ENCODE measurements at places on chromosomes 6 and 20. TPM values are rescaled to one million over a fixed set of nuclear protein-coding genes. Genes with fewer than 3 reads are reported as not detected.
A peak's percentile ranks its signal among the peaks of the same experiment; 100 is the strongest.

- DNase-seq = no peak
Measured at GRCh38 chr6:87875781-87876180, 171.9 kb upstream of the SPACA1 start.

GRCh38 chr6:158677906-158678578 is 28.2 kb downstream of the SYTL3 start:
- DNase-seq = no peak

GRCh38 chr20:50208085-50208491 is 17.5 kb downstream of the CEBPB start:
- no peak for DNase-seq

- DNase-seq = no peak
Measured at GRCh38 chr6:51487937-51488336, 599.5 kb downstream of the PKHD1 start.

Gene RBPJL
- not detected for total RNA-seq

- DNase-seq = no peak
Measured at GRCh38 chr6:109344226-109344625, 38.0 kb downstream of the CD164 start.

- no peak for DNase-seq
Measured at GRCh38 chr20:63049561-63050221, 42.9 kb upstream of the BHLHE23 start.

DNA sequence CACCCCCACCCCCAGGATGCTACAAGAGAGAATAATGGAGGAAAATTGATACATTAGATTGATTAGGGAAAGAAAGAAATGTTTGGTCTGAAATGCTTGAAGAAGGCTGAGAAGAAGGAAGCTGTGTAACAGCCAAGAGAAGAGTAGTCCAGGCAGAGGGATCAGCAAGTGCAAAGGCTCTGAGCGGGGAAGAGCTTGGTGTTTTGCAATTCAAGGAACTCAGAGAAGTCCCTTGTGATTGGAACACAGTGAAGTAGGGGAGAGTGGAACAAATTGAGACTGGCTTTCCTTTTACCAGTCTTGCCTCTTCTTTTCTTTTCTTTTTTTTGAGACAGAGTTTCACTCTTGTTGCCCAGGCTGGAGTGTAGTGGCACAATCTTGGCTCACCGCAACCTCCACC is 76.6 kb upstream of the CHD6 start:
- no peak for DNase-seq

DNA sequence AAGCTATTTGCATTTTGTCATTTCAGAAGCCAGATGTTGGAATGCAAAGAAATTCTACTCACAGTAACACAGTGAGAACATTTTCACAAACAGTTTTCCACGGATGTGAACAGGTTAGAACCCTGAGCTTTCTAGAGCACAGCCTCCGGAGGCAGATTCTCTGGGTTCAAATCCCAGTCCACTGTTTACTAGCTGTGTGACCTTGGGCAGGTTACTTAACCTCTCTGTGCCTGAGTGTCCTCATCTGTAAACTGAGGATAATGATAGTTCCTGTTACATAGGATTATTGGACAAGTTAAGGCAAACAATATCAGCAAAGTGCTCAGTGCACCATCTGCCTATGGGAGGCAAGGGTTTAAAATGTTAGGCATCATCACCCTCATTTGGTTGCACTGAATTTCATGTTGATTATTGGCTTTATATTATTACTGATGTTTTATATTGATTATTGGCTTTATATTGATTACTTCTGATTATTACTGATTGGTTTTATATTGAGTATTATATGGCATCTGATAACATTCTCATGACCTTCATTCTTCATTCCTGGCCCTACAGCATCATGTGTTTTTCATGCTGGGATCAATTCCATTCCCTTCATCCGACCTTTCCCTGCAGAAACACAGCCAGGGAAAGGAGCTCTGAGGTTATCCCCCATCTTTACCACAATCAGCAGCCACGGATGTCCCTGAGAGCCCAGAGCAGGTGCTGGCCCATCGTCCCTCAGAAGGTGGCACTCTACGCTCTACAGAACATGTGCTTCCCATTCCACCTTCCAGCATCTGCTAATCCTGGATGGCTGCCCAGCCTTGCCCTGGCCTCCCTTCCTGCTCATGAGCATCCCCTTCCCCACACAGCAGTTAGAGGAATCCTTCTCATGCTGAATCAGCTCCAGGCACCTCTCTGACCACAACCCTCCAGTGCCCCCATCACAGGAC is 283.1 kb downstream of the PREX1 start:
- no peak for DNase-seq

- no peak for DNase-seq
Measured at GRCh38 chr6:96104910-96105309, 89.1 kb downstream of the FUT9 start.

DNA sequence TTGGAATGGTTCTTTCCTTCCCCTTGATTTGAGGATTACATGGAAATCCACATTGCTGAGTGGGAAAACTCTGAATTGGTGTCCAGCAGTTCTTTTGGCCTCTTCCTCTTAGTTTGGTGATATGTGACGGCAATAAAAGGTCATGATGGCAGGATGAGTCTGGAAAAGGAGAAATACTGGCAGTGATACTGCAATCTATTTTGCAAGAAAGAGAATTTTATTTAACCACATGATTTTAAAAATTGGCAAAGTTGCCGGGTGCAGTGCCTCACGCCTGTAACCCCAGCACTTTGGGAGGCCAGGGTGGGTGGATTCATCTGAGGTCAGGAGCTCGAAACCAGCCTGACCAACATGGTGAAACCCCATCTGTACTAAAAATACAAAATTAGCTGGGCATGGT is 73.1 kb downstream of the ADTRP start:
- DNase-seq = no peak

GRCh38 chr6:11236076-11236750 is 3.7 kb upstream of the NEDD9 start:
- DNase-seq = peak; percentile 73

- peak; percentile 30 for DNase-seq
Measured at GRCh38 chr6:108576709-108577108, 16.0 kb downstream of the FOXO3 start.

DNA sequence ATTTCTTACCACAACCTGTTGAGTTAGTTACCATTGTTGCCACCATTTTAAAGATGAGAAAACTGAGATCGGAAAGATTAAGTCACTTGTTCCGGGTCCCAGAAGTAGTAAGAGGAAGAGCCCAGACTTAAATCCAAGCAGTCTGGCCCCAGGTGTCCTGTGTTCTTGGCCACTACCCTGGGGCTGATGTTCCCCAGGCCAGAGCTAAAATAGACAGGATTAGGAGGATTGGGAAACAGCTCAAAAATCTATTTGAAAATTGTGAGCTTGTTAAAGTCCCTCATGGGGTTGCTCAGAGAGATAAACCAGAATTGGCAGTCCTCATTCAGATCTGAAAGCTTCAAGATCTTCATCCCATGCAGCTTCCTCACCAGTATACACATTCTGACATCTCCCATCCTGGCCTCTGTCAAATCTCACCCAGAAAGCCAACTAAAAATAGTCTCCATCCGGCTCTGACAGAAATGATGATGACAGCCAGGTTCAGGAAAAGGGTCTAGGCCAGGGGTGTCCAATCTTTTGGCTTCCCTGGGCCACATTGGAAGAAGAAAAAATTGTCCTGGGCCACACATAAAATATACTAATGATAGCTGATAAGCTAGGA is 62.0 kb downstream of the GFOD1 start:
- no peak for DNase-seq

DNA sequence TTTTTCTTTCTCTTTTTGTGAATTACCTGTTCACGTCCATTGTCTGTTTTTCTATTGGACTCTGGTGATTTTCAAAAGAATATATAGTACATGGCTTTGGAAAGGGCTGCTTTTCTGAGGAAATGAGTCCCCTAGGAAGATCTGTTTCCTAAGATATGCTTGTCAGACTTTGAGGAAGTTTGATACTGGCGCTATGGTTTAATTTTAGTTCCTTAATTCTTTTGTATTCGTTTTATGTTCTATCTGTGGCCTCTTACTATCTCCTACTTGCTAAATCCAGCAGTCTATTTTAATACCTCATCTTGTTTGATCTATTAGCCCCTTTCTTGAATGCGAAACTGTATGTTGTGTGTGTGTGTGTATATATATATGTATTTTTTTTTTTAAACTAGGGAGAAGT is 101.9 kb downstream of the LIN28B start:
- no peak for DNase-seq

Gene CEBPB
- total RNA-seq = 69.6 TPM

- DNase-seq = no peak
Measured at GRCh38 chr6:21075986-21076385, 517.6 kb upstream of the SOX4 start.
